Non-pigmented ciliary epithelial cell (primary cell): ENCODE measurements at places on chromosomes 6 and 20.

- no peak for DNase-seq
These were observed 110.6 kb downstream of the SYNDIG1 start for GRCh38 chr20:24580006-24580405.

- DNase-seq, result no peak
These were observed 49.4 kb downstream of the PSMG4 start for GRCh38 chr6:3308106-3308505.

DNA sequence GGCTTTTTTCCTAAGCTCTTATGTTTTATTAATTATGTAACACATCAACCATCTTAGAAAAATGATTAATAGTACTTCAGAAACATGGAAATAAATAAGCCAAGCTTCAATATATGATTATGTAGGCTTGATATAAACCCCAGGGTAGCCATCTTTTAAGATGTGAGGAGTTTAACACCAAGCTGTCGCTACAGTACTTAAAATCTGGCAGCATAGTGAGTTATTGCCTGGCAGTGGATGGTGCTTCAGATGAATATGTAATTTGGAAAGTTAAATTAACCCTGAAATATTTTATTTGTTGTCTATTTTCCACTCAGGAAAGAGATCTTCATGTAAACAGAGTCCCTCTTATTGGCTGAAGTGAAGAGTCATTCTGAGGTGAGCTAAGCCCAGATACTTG is 339.0 kb upstream of the ZFP64 start:
- no peak for DNase-seq

DNA sequence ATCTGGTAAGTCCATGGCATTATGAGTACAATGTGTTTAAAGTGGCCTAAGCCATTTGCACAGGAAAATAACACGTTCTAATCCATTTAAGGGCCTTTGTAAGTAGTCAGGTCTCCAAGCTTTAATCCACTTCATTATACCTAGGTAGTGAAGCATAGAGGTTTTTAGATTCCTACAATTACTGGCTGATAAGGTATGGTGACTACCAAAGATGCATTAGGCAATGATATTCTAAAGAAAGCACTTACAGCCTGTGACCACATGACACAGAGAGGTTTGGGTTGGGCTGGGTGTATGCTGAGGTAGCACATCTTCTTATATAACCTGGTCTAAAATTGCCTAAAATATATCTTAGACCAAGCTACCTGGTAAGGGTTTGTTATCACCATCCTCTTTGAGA is 504.4 kb downstream of the TFAP2B start:
- no peak for DNase-seq

GRCh38 chr20:19090332-19090731 is 122.1 kb upstream of the SLC24A3 start:
- DNase-seq, result no peak

- no peak for DNase-seq
These were observed 770 bp downstream of the KIF3B start for GRCh38 chr20:32278199-32278643.

- DNase-seq, result no peak
These were observed 49.9 kb downstream of the RIN2 start for GRCh38 chr20:19807946-19808330.

DNA sequence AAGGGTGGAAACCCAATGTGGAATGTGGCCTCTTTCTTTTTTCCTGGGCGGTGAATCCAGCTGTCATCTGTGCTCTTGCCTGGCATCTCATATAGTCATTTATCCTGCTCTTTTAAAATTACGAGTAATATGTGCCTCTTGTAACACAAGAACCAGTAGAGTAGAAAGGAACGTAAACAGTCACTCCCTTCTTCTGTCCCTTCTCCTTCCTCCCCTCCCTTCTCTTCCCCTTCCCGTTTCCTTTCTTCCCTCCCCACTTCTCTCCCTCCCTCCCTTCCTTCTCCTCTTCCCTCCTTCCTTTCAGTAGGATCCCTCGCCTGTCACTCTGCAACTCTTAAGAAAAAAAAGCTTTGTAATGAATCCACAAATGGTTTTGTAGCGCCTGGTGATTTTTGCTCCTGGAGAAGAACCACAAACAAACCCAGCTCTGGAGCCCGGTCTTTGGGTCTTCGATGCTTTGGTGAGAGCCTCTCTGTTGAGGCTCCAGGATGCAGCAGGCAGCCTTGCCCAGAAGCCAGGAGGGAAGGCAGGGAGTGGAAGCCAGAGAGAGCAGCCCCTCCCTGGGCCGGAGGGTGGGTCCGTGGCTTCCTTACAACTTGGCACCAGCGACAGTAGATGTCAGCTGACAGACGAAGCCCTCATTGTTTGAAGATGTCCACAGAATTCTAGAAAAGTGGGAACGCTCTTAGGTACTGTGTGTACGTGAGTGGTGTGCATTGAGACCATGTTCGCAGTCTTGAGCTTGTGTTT is 15.0 kb downstream of the DUSP22 start:
- no peak for DNase-seq

- no peak for DNase-seq
These were observed 28.8 kb downstream of the TMEM244 start for GRCh38 chr6:129832299-129832698.

DNA sequence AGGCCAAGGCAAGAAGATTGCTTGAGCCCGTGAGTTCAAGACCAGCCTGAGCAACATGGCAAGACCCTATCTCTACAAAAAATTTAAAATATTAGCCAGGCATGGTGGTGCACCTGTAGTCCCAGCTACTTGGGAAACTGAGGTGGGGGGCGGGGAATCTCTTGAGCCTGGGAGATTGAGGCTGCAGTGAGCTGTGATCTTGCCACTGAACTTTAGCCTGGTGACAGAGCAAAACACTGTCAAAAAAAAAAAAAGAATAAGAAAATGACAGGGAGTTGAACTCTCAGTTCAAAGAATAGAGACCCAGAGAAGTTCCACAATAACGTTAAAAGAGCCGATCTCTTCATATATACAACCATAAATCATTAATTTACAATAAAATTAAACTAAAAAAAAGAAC is 24.8 kb upstream of the AMD1 start:
- DNase-seq, result no peak

GRCh38 chr20:5400164-5400762 is 83.5 kb upstream of the PROKR2 start:
- no peak for DNase-seq

GRCh38 chr6:43828711-43829110 is 58.7 kb downstream of the VEGFA start:
- no peak for DNase-seq
